Daoy (cell line): ENCODE measurements at places on chromosomes 12 and 14. TPM values are rescaled to one million over a fixed set of nuclear protein-coding genes. Genes with fewer than 3 reads are reported as not detected.

AKAP5 gene
- total RNA-seq: 1.6 and 2.9 TPM in 2 replicates

GRCh38 chr14:61872452-61872851, 110.2 kb downstream of the SNAPC1 start:
- no peak for DNase-seq

- DNase-seq: peak; percentile 99
Measured at GRCh38 chr12:47705566-47706425, at the start of gene RPAP3. TSS of gene RPAP3 (minus strand) at chr12:47706030. CDS start at chr12:47702840, 3,190 bp downstream.

DNA sequence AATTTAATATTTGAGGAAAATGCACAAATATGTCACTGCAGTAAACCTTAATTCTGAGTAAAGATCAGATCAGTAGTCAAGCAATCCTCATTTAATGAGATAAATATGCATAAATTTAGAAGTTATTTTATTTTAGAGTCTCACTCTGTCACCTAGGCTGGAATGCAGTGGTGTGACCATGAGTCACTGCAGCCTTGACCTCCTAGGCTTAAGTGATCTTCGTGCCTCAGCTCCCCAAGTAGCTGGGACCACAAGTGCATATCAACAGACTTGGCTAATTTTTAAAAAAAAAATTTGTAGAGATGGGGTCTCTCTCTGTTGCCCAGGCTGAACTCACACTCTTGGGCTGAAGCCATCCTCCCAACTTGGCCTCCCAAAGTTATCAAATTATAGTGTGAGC, 41.3 kb downstream of the LMO3 start:
- DNase-seq: no peak

ARHGEF40 gene
- total RNA-seq: 59.9 and 86.1 TPM in 2 replicates

- DNase-seq: no peak
Measured at GRCh38 chr14:71244341-71244740, 337.1 kb downstream of the PCNX1 start.

RTL1 gene
- total RNA-seq: not detected in 2 replicates

GRCh38 chr14:45867046-45867894, 614.3 kb upstream of the MIS18BP1 start:
- no peak for DNase-seq

DNA sequence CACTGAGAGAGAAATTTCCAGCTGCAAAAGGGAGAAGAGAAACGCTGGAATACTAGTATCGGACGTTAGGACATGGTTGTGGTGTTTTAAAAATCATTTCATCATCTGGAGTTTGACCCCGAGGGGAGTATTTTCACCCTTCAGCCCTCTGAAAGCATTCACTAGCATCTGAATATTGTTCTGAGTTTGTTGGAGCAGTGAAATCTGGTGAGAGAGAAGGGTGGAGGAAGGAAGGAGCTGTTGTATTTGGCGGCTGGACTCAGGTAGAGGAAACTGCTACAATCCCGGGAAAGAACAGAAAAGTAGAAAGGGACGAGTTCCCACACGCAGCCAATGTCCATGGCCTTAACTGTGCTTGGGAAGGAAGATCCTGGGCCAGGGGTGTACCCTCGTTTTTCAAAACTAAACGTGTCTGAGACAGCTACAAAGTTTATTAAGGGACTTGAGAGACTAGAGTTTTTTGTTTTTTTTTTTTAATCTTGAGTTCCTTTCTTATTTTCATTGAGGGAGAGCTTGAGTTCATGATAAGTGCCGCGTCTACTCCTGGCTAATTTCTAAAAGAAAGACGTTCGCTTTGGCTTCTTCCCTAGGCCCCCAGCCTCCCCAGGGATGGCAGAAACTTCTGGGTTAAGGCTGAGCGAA, 896 bp upstream of the CDKN1B start:
- DNase-seq: peak; percentile 27

OR6C2 gene
- not detected in 2 replicates for total RNA-seq

MSI1 gene
- 0.33 and 3.1 TPM in 2 replicates for total RNA-seq

DNA sequence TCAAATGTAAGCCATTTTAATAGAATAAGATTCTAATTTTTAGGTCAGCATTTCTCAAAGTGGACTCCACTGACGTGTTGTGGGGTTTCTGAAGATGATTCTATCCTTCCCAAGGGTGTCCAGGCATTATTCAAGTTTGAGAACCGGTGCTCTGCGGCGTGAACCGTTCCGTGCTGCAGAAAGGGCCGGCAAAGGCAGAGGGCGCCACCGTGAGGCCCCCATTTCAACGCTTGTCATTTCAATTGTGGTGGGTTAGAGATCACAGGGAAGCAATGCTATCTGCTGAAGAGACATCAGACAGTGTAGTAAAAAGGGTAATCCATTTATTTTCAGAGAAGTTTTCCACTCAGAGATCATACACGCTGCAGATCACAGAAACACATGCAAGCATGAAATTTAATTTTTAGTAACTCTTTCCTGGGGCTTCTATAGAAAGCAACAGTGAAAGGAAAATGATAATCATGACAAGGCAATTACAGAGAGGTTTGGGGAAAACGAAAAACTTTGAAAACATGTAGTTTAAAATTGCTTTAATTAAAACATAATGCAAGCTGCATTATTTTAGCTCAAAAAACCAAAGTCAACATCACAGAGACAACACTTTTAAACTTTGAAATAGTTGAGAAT, 201.7 kb downstream of the EXOC5 start:
- DNase-seq: peak; percentile 66

DNA sequence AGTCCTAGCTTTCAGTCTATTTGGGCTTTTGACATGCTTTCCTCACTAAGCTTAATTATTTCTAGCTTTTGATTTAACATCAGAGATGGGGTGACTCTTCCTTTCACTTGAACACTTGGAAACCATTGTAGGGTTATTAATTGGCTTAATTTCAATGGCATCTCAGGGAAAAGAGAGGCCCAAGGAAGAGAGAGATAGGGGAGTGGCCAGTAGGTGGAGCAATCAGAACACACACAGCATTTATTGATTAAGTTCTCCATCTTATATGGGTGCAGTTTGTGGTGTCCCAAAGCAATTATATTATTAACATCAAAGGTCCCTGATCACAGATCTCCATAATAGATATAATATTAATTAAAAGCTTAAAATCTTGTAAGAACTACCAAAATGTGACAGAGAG, 1466.1 kb upstream of the SEL1L start:
- DNase-seq: no peak

DNA sequence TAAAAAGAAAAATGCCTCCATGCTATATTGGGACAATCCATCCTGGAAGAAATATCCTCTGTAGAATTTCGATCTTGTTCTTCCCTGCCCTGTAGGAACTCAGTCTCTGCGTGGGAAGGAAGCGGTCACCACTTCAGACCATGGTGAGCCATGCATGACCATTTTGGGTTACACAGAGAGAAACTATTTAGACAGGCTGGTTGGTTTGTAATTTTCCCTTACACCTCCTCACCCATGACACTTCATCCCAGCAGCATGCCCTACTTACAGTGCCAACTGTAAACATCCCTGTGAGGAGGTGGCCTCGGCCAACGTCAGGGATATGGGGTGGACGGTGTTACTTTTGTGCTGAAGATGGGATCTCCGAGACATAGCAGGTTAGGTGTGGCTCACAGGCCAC, 121.4 kb downstream of the SMOC1 start:
- peak; percentile 86 for DNase-seq

GRCh38 chr14:71720978-71721624, 211.1 kb upstream of the RGS6 start:
- peak; percentile 76 for DNase-seq

GRCh38 chr12:41011939-41012338, 176.2 kb upstream of the PDZRN4 start:
- DNase-seq: no peak

GLI1 gene
- total RNA-seq: 0.57 and 2.1 TPM in 2 replicates

RNASE2 gene
- total RNA-seq: not detected in 2 replicates

- DNase-seq: no peak
Measured at GRCh38 chr12:82176761-82177490, 181.3 kb downstream of the CCDC59 start.

DNA sequence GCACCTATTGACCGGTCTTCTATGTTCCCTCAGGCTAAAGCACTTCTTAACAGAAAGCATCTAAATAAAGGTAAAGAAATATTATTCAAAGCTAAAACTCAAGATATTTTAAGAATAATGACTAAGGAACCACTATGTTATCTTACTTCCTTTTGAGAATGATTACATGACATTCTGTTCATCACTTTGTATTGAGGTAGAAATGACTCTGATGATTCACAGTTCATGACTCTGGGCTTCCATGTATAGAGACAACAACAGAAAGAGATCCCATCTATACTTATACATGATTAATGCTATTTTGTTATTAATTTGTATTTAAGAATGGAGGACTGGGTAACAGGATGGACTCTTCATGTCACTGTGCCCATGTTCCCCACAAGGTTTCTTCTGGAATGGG, 218.3 kb upstream of the OR4E1 start:
- no peak for DNase-seq

ABHD12B gene
- not detected in 2 replicates for total RNA-seq

GRCh38 chr14:67541448-67542387, 8.6 kb downstream of the PLEKHH1 start:
- no peak for DNase-seq

DNA sequence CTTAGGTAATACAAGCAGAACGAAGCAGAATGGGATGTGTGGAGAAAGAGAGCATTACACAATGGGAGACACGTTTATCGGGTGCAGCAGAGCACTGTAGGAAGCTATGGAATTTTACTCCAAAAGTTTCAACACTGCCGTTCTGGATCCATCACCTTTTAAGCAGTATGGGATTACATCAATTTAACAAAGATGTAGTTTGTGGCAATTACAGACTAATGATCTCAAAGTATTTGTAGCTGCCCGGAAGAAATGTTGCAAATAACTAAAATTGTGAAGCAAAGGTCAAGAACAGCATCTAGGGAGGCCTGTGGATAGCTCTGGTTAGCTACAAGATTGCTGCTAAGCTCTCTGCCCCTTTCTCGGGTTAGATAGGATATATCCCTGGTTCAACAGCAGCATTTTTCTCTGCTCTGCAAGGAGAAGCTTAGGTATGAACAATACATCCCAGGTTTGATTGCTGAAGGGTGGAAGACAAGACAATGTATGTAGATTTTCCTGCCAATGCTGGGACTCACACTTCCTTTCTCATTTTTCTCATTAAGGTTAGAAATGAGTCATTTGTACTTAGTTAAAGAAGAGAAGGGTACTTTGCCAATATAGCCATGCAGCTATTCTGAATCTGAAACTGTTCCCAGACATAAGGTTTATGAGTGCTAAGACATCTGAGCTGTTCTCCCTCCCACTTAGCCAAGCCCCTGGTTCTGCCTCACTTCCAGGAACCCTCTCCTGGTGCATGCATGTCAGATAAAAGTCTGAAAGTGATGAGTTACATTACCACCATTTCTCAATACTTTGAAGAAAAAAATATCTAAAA, 75.0 kb upstream of the HIF1A start:
- peak; percentile 68 for DNase-seq

P2RX7 gene
- 0.57 and 1.3 TPM in 2 replicates for total RNA-seq

MYF6 gene
- not detected in 2 replicates for total RNA-seq
